Smooth muscle cell of the pulmonary artery (primary cell): ENCODE measurements at places on chromosomes 7 and 10. TPM values are rescaled to one million over a fixed set of nuclear protein-coding genes. Genes with fewer than 3 reads are reported as not detected.

Gene ZNF777
- total RNA-seq = 5.7 and 8.1 TPM in 2 replicates

Gene GIMAP6
- 0.13 and 0.46 TPM in 2 replicates for total RNA-seq

Gene MACROH2A2
- total RNA-seq = 4.6 and 5.7 TPM in 2 replicates

Gene EN2
- total RNA-seq = not detected in 2 replicates

Gene OR6V1
- not detected in 2 replicates for total RNA-seq

Gene CYP17A1
- total RNA-seq = not detected in 2 replicates

Gene RAMP3
- not detected in 2 replicates for total RNA-seq

Gene AHR
- total RNA-seq = 187 and 333 TPM in 2 replicates

Gene CPVL
- 0.20 TPM in 1 of 2 replicates, not detected in the other for total RNA-seq
